GM23248 (cell line): ENCODE measurements at places on chromosomes 13 and 19. TPM values are rescaled to one million over a fixed set of nuclear protein-coding genes. Genes with fewer than 3 reads are reported as not detected.

- H3K27ac ChIP-seq: no peak overlapping the region
- H3K27me3 ChIP-seq: peaks cover 39% of the 10 kb centered on the region
Observed at GRCh38 chr13:110576070-110576394, 14.5 kb upstream of the RAB20 start.

- no peaks in the 10 kb centered on the region for H3K4me1 ChIP-seq
- DNase-seq: peak; percentile 54
- H3K27ac ChIP-seq: peak overlapping the region; percentile 17; the same call in 1 of the 2 replicates
- no peaks in the 10 kb centered on the region for H3K27me3 ChIP-seq
Observed at GRCh38 chr13:49146950-49147355, 73.2 kb upstream of the MLNR start.

NR2C2AP gene
- polyA plus RNA-seq: 13.5 and 14.2 TPM in 2 replicates

GRCh38 chr19:2963122-2963521 is 14.2 kb upstream of the TLE6 start:
- H3K27me3 ChIP-seq: no peaks in the 10 kb centered on the region
- no peak for DNase-seq
- H3K27ac ChIP-seq: no peak overlapping the region
- H3K36me3 ChIP-seq: no peaks in the 10 kb centered on the region

GRCh38 chr13:113813749-113814434 is 50.0 kb downstream of the GAS6 start:
- peaks cover 17% of the 10 kb centered on the region for H3K4me1 ChIP-seq
- DNase-seq: no peak
- no peaks in the 10 kb centered on the region for H3K27me3 ChIP-seq
- no peak overlapping the region for H3K4me3 ChIP-seq
- no peaks in the 10 kb centered on the region for H3K36me3 ChIP-seq

DNA sequence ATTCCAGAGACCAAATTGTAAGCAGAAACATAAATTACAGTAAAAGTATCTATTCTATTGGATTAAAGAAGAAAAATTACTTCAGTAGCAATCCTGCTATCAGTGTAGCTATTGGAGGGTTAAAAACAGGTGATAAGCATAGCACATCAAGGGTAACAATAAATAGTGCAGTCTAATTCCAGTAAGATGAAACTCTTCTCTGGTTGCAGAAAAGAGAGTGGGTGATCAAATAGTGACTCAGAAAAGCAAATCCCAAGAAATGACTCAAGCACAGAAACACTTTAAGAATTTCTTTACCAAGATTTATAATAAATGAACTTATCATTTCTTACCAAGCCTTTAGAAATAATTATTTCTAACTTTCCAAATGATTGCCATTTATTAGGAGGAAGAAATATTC is 135.7 kb downstream of the LMO7 start:
- H3K27me3 ChIP-seq: no peaks in the 10 kb centered on the region
- peaks cover 73% of the 10 kb centered on the region for H3K4me1 ChIP-seq
- H3K36me3 ChIP-seq: peaks cover 4% of the 10 kb centered on the region
- H3K4me3 ChIP-seq: peak overlapping the region; percentile 46
- DNase-seq: peak; percentile 86

RNF17 gene
- not detected in 2 replicates for polyA plus RNA-seq

GRCh38 chr13:45333251-45333976 is 7.6 kb downstream of the TPT1 start:
- peak overlapping the region; percentile 73 for H3K27ac ChIP-seq
- H3K36me3 ChIP-seq: peaks cover 40% of the 10 kb centered on the region
- no peak overlapping the region for H3K4me3 ChIP-seq
- H3K27me3 ChIP-seq: no peaks in the 10 kb centered on the region
- DNase-seq: no peak

PIK3R2 gene
- polyA plus RNA-seq: 1.5 and 1.6 TPM in 2 replicates

GRCh38 chr19:31301306-31301980 is 47.8 kb downstream of the TSHZ3 start:
- H3K4me3 ChIP-seq: no peak overlapping the region
- H3K36me3 ChIP-seq: no peaks in the 10 kb centered on the region; the same call in 1 of the 2 replicates
- no peaks in the 10 kb centered on the region for H3K4me1 ChIP-seq
- DNase-seq: no peak
- no peak overlapping the region for H3K27ac ChIP-seq

DNA sequence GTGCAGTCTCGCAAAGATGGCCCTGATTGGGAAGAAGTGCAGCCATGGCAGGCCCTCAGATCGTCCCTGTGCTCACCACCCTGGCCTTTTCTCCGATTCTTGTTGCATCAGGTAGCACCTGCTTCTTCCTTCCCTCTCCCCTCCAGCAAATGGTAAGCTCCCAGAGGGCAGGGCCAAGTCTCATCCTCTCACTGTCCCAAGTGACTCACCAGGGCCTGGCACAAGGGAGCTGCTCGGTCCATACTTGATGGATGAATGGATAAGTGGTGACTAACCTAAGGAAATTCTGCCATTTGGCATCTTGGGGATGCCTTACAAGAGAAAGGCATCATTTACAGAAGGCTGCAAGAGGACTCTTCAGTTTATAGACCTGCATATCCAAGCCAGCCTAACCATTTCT is 84.9 kb downstream of the ZIC5 start:
- no peaks in the 10 kb centered on the region for H3K36me3 ChIP-seq
- no peak overlapping the region for H3K4me3 ChIP-seq
- peaks cover 6% of the 10 kb centered on the region; the same call in 1 of the 2 replicates for H3K27me3 ChIP-seq

- no peak overlapping the region for H3K27ac ChIP-seq
- H3K27me3 ChIP-seq: no peaks in the 10 kb centered on the region
- no peak for DNase-seq
Observed at GRCh38 chr13:51346397-51346796, 6.9 kb downstream of the SERPINE3 start.

ZNF708 gene
- 2.1 and 2.3 TPM in 2 replicates for polyA plus RNA-seq

- H3K36me3 ChIP-seq: no peaks in the 10 kb centered on the region
- no peaks in the 10 kb centered on the region for H3K27me3 ChIP-seq
- H3K4me3 ChIP-seq: no peak overlapping the region
- H3K4me1 ChIP-seq: no peaks in the 10 kb centered on the region
- no peak overlapping the region for H3K27ac ChIP-seq
Observed at GRCh38 chr13:67175836-67176459, 54.2 kb downstream of the PCDH9 start.

SGCG gene
- polyA plus RNA-seq: 4.5 and 5.4 TPM in 2 replicates

LYPD5 gene
- 1.1 and 1.4 TPM in 2 replicates for polyA plus RNA-seq

CLEC17A gene
- not detected in 2 replicates for polyA plus RNA-seq

DNA sequence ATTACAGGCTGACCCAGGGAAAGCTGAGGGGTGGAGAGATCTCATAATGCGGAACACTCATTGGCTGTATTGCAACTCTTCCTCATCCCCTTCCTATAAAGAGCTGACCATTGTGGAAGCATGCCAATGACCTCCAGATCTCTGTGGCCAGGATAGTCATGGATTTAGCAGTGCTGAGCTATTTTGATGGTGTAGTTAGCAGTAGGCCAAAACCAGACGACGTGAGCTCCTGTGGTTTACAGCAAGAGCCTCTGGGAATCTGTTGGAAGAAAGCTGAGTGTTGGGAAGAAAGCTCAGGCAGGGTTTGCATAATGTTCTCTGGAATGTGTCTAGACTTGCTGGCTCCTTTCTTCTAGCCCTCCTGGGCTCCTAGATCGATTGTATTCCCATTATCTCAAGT is 187.5 kb upstream of the GPC6 start:
- peaks cover 1% of the 10 kb centered on the region for H3K27me3 ChIP-seq
- no peaks in the 10 kb centered on the region for H3K36me3 ChIP-seq
- H3K27ac ChIP-seq: no peak overlapping the region
- DNase-seq: peak; percentile 16

DNA sequence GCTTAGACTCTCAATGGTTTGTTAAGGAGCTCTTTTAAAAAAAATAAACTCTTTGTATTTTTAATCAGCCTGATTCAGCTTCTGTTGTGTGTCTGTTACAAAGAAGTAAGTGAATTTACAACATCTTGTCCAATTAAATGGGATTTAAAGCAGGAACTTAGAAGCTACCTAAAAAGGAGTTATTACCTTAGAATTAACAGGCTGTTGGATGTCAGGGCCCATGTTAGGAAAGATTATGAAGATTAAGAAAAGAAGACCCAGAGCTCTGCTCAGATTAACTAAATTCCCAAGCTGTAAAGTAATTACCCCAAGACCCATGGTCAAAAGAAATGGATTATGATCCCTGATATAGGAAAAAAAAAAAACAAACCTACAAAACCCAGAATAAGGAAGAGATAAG is 44.1 kb upstream of the ZNF780A start:
- H3K4me1 ChIP-seq: no peaks in the 10 kb centered on the region
- no peak overlapping the region for H3K4me3 ChIP-seq
- H3K27me3 ChIP-seq: peaks cover 25% of the 10 kb centered on the region
- DNase-seq: no peak
- no peaks in the 10 kb centered on the region for H3K36me3 ChIP-seq

SPACA4 gene
- not detected in 2 replicates for polyA plus RNA-seq

- peaks cover 38% of the 10 kb centered on the region for H3K4me1 ChIP-seq
- DNase-seq: peak; percentile 93
- H3K27me3 ChIP-seq: no peaks in the 10 kb centered on the region
- H3K27ac ChIP-seq: peak overlapping the region; percentile 77
Observed at GRCh38 chr13:20814224-20814910, 40.6 kb upstream of the EEF1AKMT1 start.

FXYD3 gene
- not detected in 2 replicates for polyA plus RNA-seq

- no peaks in the 10 kb centered on the region for H3K4me1 ChIP-seq
- no peaks in the 10 kb centered on the region for H3K36me3 ChIP-seq
- no peak for DNase-seq
- no peak overlapping the region for H3K4me3 ChIP-seq
- H3K27me3 ChIP-seq: no peaks in the 10 kb centered on the region
Observed at GRCh38 chr13:90746230-90746629, 601.3 kb upstream of the MIR17HG start.

DNA sequence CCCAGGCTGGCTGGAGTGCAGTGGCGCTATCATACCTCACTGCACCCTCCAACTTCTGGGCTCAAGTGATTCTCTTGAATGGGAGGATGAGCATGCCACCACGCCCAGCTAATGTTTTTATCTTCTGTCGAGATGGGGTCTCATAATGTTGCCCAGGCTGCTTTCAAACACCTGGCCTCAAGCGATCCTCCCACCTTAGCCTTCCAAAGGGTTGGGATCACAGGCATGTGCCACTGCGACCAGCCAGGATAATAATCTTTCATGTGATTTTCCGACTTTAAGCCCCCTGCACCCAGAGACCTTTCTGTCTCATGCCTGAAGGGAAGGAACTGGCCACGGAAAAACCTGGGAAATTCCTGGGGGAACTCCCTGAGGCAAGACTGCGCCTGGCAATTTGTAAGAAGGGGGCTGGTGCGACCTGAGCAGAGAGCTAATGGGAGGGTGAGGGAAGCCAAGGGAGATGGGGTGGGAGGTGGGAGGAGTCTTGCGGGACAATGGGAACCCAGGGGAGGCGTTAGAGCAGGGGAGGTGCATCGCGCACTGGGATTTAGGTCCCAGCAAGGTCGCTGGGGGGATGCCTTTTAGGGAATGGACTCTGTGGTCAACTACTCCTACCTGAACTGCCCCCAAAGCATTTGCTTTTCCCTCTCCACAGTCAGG is 1.2 kb upstream of the CCDC124 start:
- H3K27me3 ChIP-seq: no peaks in the 10 kb centered on the region; the same call in 1 of the 2 replicates
- H3K27ac ChIP-seq: no peak overlapping the region
- no peak for DNase-seq
- no peaks in the 10 kb centered on the region for H3K36me3 ChIP-seq

FUT2 gene
- polyA plus RNA-seq: 0.24 and 0.25 TPM in 2 replicates

PALM gene
- polyA plus RNA-seq: 0.32 and 0.36 TPM in 2 replicates

DNA sequence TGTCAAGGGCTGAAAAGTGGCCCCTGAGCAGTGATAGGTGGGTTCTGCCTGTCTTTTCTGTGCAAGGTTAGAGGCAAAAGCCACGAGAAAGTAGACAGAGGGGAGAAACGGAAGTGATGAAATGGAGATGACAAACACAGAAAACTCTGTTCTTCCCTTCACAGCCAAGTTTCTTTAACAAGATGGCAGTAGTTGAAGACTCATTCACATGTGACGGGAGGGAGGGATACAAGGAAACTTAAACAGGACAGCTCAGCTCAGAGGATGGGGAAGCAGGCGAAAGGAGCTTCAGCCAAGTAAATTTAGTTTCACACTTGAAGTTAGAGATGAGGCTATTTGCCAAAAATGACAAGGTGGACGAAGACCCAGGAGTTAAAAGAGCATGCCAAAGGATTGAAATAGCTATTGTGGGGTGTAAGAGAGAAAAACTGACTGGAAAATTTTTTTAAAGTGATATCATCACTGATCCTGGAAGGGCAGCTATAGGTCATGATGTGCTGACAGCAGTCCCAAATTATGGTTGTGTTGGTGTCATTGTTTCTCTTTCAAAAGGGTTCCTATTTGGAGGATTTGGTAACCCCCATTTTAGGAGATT is 347.9 kb downstream of the EFNB2 start:
- H3K4me3 ChIP-seq: no peak overlapping the region
- H3K36me3 ChIP-seq: no peaks in the 10 kb centered on the region
- no peaks in the 10 kb centered on the region for H3K27me3 ChIP-seq
- H3K4me1 ChIP-seq: 0 out of 2 replicates have a peak, but pooled peaks cover 4% of the 10 kb centered on the region
- DNase-seq: no peak
- H3K27ac ChIP-seq: no peak overlapping the region

DNA sequence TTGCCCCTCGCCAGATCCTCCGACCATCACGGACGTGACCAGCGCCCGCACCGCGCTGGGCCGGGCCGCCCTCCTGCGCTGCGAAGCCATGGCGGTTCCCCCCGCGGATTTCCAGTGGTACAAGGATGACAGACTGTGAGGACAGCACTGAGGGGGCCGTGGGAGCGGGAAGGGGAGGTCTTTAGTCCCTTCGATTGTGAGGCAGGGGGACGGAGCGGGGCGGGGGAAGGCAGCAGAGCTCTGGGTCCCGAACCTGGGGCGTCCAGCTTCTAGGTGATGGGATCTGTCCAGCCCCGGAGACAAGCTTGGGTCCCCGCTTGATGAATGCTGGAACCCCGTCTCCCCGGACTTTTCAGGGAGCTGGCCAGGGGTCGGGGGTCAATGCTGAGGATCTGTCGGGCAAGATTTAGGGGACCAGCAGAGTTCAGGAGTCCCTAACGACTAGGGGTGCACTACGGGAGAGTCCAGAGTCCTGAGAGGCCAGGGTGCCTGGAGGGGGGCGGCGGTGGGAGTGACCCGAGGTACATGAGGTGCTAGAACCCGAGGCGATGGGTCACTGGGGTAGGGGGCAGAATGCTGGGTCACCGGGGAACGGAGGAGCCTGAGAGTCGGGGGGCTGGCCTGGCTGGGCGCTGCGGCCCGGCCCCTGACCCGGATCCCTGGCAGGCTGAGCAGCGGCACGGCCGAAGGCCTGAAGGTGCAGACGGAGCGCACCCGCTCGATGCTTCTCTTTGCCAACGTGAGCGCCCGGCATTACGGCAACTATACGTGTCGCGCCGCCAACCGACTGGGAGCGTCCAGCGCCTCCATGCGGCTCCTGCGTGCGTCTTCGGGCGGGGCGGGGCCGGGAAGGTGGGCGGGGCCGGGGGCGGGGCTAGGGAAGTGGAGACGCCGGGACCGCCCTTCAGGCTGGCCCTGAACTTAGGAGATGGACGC is 14.6 kb downstream of the VSIG10L start:
- no peak overlapping the region for H3K27ac ChIP-seq
- DNase-seq: peak; percentile 83
- peaks cover 14% of the 10 kb centered on the region for H3K27me3 ChIP-seq
- H3K4me1 ChIP-seq: peaks cover 4% of the 10 kb centered on the region
- H3K4me3 ChIP-seq: peak overlapping the region; percentile 50
- H3K36me3 ChIP-seq: no peaks in the 10 kb centered on the region

CERS1 gene
- polyA plus RNA-seq: 0.38 and 0.54 TPM in 2 replicates

GRCh38 chr13:28734906-28735305 is 16.1 kb upstream of the SLC46A3 start:
- no peaks in the 10 kb centered on the region for H3K27me3 ChIP-seq
- no peak overlapping the region for H3K27ac ChIP-seq
- H3K4me1 ChIP-seq: no peaks in the 10 kb centered on the region
- no peak overlapping the region for H3K4me3 ChIP-seq
